ENCODE measurements at places on chromosomes 3 and 15.

GRCh38 chr3:191889756-191890155, 428.8 kb downstream of the PYDC2 start:
- no peak for DNase-seq

- no peak for DNase-seq
Observed at GRCh38 chr15:23687143-23687470, at the start of gene NDN. Gene NDN, minus strand, starts transcription at chr15:23687305. Its CDS starts 88 bp downstream, at chr15:23687217.

DNA sequence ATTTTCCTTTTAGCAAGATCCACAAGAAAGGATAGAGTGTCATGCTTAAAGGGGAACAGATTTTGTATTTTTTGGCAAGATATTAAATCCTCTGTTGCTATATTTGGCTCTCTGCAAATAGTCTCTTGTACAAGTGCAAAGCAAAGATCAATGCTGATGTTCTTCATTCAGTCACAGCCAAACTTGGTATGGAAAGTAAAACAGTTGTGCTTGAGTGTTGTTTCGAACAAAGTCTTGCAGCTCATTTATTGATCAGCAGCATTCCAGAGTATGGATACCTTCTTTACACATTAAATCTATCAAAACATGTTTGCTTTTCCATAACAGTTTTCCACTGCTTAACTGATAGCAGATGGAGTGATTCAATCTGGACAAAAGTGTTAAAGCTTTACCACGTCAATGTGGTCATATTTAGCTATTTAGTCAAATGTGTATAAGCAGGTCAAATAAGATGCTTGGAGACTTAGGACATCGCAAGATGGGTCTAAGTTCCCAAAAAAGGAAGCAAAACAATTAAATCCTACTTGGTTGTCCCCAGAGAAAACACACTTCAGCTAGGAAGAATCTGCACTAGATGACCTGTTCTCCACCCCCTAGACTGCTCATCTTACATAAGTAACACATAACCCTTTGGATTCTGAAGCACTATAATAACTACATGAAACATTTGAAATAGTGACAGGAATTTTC, 52.4 kb downstream of the VGLL3 start:
- no peak for DNase-seq

DNA sequence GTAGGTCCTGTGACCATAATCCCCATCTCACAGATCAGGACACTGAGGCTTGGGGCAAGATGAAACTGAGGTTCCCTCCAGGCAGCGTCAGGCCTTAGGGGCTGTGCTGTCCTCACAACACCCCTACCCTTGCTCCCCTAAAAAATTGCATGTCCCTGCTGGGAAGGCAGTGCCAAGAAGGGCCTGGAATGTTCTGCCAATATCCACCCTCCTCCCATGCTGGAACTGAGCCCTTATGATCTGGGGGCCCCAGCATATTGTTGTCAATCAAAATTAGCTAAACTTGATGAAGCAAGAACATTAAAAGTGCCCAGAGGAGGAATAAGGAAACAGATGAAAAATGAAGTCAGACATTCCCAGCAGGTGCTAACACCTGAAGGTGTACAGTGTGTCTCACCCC, 13.4 kb upstream of the RTP3 start:
- no peak for DNase-seq

DNA sequence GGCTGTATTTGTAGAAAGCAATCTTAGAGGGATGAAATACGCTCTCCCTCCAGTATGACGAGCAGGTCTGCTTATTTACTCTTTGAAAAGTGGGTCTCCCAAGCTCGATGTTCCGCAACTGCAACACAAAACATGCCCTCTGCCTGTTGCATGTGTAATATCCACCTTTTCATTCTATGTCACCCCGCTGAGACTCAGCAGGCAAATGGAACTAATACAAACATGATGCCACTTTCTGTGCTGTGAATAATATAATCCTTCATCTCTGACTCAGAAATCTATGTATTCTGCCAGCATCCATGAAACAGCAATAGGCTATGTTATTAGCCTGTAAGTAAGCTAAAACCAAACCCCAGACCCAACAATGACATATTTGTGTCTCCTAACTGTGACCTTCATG, 200.8 kb upstream of the TMCO5A start:
- DNase-seq = no peak

GRCh38 chr15:48358229-48359152, 27.3 kb downstream of the DUT start:
- no peak for DNase-seq

GRCh38 chr3:48217449-48217848, 5.8 kb upstream of the CAMP start:
- no peak for DNase-seq

- DNase-seq = no peak
Observed at GRCh38 chr15:51801391-51801835, 28.0 kb upstream of the TMOD3 start.

- DNase-seq = no peak
Observed at GRCh38 chr15:62818691-62819090, 223.9 kb upstream of the TPM1 start.

DNA sequence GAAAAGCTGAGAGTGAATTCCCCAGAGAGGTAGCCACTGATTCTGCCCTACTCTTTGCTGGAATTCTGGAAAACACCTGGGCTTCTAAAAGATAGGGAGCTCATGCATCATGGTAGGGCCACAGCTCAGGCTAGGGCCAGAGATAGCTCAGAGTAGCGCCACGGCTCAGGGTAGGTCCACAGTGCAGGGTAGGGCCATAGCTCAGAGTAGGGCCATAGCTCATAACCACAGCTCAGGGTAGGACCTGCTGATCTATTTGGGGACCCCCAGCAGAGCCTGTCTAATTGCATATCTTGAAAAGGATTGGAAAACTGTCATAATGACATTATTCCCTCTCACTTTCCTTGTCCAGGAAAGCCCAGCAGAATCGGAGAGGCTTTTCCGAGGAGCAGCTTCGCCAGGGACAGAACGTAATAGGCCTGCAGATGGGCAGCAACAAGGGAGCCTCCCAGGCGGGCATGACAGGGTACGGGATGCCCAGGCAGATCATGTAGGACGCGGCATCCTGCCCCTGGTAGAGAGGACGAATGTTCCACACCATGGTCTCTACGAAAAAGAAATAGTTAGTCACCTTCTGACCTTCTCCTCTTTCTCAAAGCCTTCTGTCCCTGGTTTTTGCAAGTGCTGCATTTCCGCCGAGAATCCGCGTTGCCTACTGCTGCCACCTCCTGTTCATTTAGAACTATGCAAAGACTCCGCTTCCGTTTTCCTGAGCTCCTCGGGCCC, 14.5 kb downstream of the TAGLN3 start:
- peak; percentile 28 for DNase-seq

GRCh38 chr3:192980632-192981031, 63.0 kb upstream of the MB21D2 start:
- DNase-seq = no peak

DNA sequence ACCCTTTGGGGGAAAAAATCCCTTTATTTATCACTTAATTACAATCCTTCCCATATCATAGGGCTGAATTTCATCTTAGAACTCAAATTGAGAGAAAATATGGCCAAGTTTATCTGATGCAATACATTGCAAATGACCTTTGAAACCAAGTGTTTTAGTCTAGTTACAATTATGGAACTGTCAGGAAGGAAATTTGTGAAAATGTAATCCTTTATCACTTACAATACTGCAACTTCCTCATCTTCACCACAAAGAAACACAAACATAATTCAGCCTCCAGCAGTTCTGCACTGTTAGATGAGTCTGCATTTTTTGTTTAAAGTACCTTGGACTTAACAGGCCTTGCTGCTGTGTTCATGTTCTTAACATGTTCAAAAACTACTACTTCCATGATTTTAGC, 4.6 kb downstream of the CCPG1 start:
- no peak for DNase-seq

- no peak for DNase-seq
Observed at GRCh38 chr15:79644091-79644490, 212.0 kb downstream of the MINAR1 start.

DNA sequence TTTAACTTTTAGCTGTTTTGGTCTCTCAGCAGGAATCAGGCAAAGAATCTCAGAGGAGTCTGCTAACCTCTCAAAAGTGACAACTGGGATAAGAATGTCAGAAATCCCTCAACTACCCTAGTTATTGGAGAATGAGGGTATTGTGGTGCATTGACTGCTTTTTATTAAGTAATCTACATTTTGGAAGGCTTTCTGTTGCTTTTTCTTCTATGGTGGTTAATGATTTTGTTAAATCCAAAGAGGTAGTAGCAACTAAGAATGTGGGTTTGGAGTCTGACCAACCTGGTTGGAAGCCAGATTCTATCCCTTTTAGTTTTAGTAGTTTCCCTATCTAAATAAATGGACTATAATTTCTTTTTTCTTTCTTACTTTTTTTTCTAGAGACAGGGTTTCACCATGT, 94.7 kb upstream of the RNF7 start:
- no peak for DNase-seq

- DNase-seq = no peak
Observed at GRCh38 chr3:152386208-152386607, 117.5 kb downstream of the MBNL1 start.

GRCh38 chr15:60526127-60526616, 47.2 kb upstream of the ICE2 start:
- DNase-seq = peak; percentile 30

DNA sequence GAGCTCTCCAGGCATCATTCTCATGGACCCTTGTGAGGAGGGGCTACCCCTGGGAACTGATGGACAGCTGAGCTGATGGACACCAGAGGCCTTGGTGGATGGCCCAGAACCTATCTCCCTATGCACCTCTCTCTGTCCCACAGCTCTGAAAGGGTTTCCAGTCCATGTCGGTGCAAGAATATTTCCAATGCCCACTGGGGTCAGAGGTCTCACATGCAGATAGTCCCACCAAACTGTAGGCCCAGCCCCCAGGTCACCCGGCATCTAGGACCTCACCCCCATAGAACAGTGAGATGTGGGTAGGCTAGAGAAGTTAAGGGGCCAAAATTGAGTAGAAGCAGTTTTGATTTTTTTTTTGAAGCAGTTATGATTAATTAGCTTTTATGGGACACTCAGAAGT, 2.6 kb downstream of the ALPK3 start:
- no peak for DNase-seq

DNA sequence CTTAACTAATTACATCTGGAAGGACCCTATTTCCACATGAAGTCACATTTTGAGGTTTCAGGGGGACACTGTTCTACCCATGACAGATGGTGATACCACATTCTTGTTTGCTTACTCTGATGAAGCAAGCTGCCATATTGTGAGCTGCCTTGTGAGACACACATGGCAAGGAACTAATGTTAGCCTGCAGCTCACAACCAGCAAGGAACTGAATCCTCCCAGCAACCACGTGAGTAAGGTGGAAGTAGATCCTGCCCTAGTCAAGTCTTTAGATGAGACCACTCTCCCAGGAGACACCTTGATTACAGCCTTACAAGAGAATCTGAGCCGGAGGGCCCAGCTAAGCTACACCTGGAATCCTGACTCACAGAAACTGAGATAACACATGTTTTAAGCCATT, 160.1 kb downstream of the PDE8A start:
- no peak for DNase-seq

DNA sequence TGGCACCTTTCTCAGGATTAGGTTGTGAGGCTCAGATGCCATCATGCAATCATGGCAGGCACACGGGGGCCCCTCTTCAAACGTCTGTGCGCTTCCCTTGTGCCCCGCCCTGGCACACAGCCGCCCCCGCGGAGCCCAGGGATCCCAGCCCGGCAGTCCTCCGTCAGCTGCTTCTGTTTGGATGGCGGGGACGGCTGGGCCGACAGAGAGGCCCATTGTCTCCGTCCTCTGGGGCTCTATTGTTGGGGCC, 849 bp upstream of the HDAC11 start:
- DNase-seq = no peak

DNA sequence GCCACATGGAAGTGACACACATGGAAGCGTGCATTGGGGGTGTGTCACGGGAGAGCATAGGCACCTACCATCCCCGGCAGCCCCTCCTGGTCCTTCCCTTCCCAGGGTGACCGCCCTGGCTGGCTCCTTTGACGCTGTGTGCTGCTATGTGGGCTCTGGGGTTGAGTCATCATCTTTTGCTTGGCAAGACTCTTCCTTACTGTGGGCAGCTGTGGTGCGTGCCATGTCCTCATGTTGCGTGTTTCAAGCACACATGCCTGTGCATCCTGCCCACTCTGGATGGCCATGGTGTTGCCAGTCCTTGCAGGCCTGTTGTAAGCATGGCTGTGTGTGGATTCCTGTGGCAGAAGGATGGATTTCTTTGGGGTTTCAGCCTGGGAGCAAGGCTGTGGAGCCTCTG, 14.0 kb downstream of the PLXNA1 start:
- DNase-seq = no peak

GRCh38 chr3:84125201-84125721, 833.5 kb upstream of the CADM2 start:
- DNase-seq = no peak

DNA sequence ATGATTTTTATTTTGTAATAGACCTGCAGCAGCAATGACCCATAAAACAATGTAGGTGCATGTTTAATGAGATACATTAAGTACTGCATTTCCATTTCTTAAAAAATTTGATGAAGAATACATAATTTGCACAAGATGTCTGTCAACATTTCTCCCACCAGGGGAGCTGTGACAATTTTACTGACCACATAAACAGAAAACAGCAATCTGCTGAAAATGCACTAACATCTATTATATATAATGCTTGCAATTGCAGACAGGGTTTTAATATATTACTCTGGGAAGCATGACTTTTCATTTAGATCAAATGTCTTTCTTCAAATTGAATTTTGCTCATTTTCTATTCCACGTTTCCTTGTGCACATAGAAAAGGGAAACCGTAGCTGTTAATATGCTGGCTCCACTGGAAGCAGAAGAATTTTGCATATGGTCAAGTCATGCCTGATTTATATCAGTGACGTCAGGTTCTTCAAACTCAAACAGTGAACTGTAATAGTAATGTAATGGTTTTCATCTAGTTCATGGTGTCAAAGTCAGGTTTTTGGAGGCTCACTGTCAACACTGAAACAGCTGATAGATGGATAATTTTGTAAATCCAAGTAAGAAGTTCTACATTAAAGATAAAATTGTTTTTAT, 79.8 kb upstream of the IGF1R start:
- DNase-seq = no peak

DNA sequence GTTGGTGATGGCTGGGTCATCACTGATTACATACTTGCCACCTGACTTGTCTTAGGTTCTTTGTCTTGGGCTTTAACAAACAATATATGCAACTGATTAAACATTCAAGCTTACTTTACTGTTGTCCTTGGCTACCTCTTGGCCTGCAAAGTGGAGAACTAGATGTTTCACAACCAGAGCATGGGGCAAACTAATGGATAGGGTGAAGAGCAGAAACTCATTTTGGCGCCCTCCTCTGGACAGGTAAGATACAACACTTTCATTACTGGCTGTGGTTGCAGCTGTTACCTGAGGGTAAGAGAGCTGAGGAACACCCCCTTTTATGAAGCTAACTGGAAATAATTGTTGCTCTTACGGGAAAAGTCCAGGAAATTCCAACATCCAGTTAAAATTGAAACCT, 262.1 kb downstream of the NAALADL2 start:
- DNase-seq = no peak

DNA sequence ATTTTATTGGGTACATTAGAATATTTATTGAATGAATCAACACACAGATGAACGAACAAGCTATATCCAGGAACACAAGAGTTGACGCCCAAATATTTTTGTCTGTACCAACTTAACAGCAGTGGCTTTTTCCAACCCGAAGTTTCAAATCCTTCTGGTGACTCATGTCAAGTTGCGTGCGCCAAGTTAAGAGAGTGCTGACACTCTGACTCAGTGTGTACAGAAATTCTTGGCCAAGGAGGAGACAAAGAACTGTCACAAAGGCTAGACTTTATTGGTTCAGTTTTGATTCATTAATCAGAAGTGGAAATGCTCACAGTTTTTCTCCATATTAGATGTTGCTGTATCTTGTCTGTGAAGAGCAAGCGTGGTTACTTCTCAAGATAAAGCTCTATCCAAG, 59.6 kb upstream of the TSC22D2 start:
- DNase-seq = no peak

- no peak for DNase-seq
Observed at GRCh38 chr3:106172780-106173179, 304.0 kb upstream of the CBLB start.
